Adipose tissue (tissue), 3 donors: ENCODE measurements at places on chromosomes 13 and 19. TPM values are rescaled to one million over a fixed set of nuclear protein-coding genes. Genes with fewer than 3 reads are reported as not detected.

ITGBL1 gene
- 0.36 TPM for polyA plus RNA-seq

RPL28 gene
- polyA plus RNA-seq = 2,238 TPM

SLC25A41 gene
- 0.09 TPM for polyA plus RNA-seq

GRK1 gene
- polyA plus RNA-seq = not detected

IRGC gene
- polyA plus RNA-seq = not detected

ZIC2 gene
- not detected for polyA plus RNA-seq

BCL3 gene
- 150 TPM for polyA plus RNA-seq

FCAR gene
- 10.1 TPM for polyA plus RNA-seq

ERVK3-1 gene
- 39.2 TPM for polyA plus RNA-seq

NDUFA7 gene
- 76.1 TPM for polyA plus RNA-seq

SHISA7 gene
- 0.11 TPM for polyA plus RNA-seq

POU4F1 gene
- 0.01 TPM for polyA plus RNA-seq
